Effector CD4-positive, alpha-beta T cell (primary cell): ENCODE measurements at places on chromosomes 4 and X.

- DNase-seq: no peak
Measured at GRCh38 chr4:56134266-56134665, 185.5 kb downstream of the CEP135 start.

DNA sequence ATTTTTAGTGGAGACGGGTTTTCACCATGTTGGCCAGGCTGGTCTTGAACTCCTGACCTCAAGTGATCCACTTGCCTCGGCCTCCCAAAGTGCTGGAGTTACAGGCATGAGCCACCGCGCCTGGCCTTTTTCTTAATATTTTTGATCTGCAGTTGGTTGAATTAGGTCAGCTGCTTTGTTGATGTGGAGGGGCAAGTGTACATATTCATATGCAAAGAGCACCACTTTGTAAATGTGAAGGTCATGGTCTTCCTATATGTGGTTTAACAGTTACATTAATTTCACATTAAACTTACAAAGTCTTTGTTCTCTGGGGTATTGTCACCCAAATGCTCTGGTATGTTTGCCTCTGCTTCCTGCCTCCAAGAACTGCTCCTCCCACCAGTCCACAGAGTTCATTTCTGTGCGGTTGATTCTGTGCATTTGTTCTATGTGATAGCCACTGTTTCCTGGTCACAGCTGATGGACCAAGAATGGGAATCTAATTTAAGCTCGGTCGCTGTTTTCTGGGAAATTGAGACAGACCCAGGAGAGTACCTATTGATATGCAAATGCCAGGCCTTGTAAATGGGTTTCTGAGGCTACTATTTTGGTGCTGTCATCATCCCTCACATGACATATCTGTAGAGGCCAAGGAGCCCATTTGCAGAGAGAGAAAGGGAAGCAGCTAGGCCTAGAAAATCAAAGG, 26.9 kb upstream of the HPSE start:
- no peak for DNase-seq

DNA sequence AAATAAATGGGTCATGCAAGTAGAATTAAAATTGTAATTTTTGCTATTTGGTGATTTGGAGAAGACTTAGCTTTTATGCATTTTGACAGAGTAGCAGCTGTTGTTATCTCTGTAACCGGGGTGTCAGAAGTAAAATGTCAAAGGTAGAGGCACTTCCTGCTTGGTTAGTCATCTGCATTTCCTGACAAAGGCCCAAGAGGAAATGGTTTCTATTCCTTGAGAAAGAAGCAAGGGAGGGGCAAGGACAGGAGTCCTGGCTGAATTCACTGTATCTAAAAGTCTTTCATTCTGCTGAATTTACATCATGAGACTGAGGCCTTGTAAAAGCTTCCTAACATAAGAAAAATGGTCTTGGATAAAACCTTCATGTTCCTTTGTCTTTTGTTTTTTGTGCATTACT, 550.9 kb upstream of the BOD1L1 start:
- DNase-seq: no peak

GRCh38 chr4:48585401-48585800, 95.3 kb downstream of the ZAR1 start:
- no peak for DNase-seq

DNA sequence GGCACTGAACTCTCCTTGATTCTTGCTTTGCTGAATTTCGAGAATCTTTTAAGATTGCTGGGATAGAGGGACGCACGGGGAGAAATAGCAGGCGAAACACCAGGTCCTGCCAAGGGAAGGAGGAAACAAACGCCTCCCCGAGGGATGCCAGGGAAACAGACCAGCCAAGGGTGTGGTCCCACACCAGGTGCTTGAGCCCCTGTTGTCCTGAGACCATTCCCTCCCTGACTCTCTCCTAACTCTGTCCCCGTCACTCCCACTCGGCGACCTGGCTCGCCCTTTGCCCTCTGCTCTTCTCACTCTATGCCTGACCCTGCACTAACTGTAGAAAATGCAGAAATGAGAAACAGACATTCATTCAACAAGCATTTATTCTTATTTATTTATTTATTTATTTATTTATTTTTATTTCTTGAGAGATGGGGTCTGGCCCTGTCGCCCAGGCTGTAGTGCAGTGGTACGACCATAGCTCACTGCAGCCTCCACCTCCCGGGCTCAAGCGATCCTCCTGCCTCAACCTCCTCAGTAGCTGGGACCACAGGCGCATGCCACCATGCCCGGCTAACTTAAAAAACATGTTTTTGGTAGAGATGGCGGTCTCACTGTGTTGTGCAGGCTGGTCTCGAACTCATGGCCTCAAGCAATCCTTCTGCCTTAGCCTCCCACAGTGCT, 16.2 kb downstream of the CTAG1B start:
- DNase-seq: no peak

DNA sequence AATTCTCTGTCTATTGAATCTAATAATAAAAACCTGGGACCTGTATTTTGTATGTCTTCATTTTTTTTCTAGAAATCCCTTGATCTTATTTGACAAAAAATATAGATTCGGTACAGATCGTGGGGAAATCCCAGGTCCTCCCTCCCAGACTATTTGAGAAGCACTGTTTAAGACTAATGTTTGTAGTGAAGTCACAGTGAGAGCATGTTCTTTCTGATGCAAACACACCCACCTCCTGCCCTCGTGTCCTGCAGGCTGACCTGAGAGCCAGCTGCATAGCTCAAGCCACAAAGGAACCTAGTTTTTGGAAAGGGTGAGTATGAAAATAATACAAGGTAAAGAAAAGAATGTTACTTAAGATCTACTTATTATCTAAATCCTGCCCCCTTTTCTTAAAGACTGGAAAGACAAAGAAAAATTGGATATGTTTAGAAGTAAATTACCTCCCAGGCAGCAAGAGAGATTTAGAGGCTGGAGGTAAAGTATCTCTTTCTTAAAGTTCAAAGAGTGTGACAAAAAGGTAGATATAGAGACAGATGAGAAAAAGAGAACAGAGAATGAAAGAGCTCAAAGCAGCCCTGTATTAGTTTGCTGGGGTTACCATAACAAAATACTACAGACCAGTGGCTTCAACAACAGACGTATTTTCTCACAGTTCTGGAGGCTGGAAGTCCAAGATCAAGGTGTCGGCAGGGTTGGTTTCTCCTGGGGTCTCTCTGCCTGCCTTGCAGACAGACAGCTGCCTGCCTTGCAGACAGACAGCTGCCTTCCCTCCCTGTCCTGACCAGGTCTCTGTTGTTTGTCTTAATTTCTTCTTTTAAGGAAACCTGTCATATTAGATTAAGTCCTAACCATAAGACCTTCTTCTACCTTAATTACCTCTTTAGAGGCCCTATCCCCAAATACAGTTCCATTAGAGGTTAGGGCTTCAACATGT, 20.4 kb upstream of the DCTD start:
- DNase-seq: no peak

DNA sequence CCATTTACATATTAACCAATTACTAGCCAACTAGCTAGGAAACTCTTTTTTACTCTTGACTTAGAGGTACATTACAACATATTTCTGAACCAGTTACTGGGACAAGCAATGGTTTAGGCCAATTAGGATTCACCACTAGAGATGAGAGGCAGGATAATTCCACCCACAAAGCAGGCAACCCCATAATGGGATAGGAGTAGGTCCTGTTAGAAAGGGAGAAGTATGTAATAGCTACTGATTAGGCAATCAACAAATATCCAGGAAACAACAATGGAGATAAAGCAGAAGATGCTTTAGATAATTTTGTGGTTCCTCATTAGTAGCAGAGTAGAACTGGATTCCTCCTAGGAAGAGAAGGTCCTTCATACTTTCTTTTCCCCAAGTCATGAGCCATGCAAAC, 173.8 kb upstream of the GLRA2 start:
- DNase-seq: no peak

GRCh38 chrX:42466332-42467046, 311.5 kb downstream of the PPP1R2C start:
- DNase-seq: no peak

- DNase-seq: peak; percentile 17
Measured at GRCh38 chr4:101418055-101418454, 70.7 kb upstream of the PPP3CA start.

DNA sequence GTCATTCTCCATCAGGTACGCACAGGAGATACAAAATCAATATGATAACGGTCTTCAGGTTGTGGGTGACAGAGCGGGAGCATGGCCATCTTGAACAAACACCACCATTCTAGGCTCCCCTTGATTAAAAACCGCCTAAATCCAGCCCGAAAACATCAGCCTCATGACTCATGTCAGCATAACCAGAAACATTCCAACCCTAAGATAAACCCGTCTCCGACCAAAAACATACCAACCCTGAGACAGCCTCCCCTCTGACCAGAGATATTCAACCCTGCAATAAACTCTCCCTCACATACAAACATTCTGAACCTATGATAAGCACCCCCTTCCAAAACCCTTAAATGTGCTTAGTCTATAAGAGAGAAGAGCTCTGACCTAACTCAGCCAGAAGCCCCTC, 157.9 kb downstream of the DHRSX start:
- DNase-seq: no peak

DNA sequence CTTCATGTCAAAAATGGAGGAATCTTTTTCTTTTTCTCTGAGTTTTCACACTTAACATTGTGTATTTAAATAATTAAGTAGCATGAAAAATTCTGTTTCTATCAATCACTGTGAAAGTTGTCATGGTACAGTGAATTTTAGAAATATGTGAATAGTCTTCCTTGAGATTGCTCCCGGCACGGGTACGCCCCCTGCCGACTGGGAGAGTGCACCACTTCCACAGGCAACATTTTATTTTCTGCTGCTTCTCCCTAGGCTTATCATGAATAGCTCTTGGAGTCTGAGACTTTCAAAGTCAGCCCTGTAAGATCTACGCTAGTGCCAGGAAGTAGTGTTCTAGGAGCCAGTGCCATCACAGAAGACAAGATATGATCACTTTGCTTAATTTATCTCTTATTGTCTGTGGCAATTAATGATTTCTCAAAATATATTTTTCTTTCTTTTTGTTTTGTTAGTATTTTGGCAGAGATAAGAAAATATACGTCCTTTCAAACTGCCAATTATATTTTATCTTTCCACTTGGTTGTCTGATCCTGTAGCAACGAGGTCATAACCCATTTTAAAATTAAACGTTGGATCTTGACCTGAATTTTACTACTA, 763.8 kb upstream of the AADAT start:
- no peak for DNase-seq

- no peak for DNase-seq
Measured at GRCh38 chr4:75908555-75908954, 6.3 kb upstream of the PPEF2 start.
